T-cell (primary cell): ENCODE measurements at places on chromosomes 5 and 9.

- no peak overlapping the region for H3K27ac ChIP-seq
- no peaks in the 10 kb centered on the region for H3K36me3 ChIP-seq
- no peaks in the 10 kb centered on the region for H3K27me3 ChIP-seq
- H3K4me3 ChIP-seq: no peak overlapping the region
- no peak for DNase-seq
Measured at GRCh38 chr9:5518171-5518936, 8.0 kb downstream of the PDCD1LG2 start.

DNA sequence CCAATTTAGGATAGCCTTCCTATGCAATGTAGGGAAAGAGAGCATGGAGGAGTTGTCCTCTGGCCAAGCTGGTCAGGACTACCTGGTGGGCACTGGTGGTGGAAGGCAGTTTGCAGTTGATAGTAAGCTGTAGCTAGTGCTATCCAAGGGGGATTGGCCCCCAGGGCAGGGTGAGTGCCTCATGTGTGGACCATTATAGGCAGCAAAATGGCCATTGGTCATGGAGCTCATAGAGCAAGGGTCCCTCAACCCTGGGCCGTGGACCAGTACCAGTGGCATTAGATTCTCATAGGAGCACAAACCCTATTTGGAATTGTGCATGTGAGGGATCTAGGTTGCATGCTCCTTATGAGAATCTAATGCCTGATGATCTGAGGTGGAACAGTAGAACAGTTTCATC lies 139.3 kb downstream of the ZSWIM6 start:
- H3K4me1 ChIP-seq: peaks cover 3% of the 10 kb centered on the region
- no peak for DNase-seq
- no peaks in the 10 kb centered on the region for H3K36me3 ChIP-seq
- no peak overlapping the region for H3K4me3 ChIP-seq
- no peaks in the 10 kb centered on the region for H3K27me3 ChIP-seq

GRCh38 chr9:80175286-80176150 lies 603.8 kb downstream of the TLE4 start:
- no peak for DNase-seq
- H3K36me3 ChIP-seq: no peaks in the 10 kb centered on the region
- H3K27ac ChIP-seq: no peak overlapping the region
- H3K4me1 ChIP-seq: no peaks in the 10 kb centered on the region
- H3K27me3 ChIP-seq: no peaks in the 10 kb centered on the region

GRCh38 chr9:110152704-110153374 lies 55.1 kb downstream of the C9orf152 start:
- peaks cover 30% of the 10 kb centered on the region for H3K4me1 ChIP-seq
- no peaks in the 10 kb centered on the region for H3K36me3 ChIP-seq
- no peak overlapping the region for H3K27ac ChIP-seq

GRCh38 chr5:29214839-29215238 lies 1978.6 kb upstream of the CDH6 start:
- no peak overlapping the region for H3K27ac ChIP-seq
- H3K27me3 ChIP-seq: no peaks in the 10 kb centered on the region
- no peaks in the 10 kb centered on the region for H3K4me1 ChIP-seq
- DNase-seq: no peak
- H3K4me3 ChIP-seq: no peak overlapping the region

DNA sequence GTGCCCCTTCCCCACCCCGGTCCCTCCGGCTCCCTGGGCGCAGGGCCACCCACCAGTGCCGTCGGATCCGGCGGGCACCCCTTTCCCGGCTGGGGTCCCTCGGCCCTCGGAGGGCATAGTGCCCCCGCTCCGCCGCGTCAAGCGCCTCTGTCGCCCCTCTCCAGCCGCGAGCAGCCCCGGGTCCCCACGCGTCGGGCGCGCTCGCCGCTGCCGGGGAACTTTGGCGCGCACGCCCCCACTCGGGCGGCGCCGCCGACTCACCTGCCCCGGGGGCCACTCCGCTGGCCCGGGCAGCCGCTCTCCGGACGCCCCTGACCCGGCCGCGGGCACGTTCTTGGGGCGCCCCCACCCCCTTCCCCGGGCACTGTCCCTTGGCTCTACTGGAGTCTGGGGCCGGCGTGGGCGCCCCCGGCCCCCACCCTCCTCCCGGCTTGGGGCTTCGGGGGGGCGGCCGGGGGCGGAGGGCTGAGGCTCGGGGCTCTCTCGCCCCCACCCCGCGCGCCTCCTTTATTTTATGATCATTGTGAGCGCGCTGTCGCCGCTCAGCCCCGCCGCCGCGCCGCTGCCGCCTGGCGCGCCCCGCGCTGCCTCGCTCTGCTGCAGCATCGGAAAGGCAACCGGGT lies 1.1 kb upstream of the FAM78A start:
- H3K27ac ChIP-seq: no peak overlapping the region
- H3K4me3 ChIP-seq: peak overlapping the region; percentile 98
- H3K36me3 ChIP-seq: no peaks in the 10 kb centered on the region
- peaks cover 12% of the 10 kb centered on the region for H3K27me3 ChIP-seq
- H3K4me1 ChIP-seq: peaks cover 12% of the 10 kb centered on the region
- DNase-seq: no peak

DNA sequence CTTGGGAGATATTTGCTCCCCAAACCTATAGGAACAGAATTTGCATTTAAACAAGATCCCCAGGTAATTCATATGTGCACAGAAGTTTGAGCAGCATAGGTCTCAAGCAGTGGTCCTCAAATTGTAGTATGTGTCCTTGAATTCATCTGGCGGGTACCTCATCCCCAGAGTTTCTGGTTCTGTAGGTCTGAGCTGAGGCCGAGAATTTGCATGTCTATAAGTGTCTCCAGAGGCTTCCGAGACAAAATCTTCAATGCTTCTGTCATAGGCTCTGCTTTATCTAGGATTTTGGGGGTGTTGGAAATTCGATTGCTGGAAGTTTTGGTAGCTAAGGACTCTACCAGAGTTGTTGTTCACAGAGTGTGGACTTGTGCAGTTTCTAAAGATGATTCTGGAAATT lies 38.6 kb downstream of the MAT2B start:
- H3K27ac ChIP-seq: no peak overlapping the region
- DNase-seq: no peak
- H3K27me3 ChIP-seq: no peaks in the 10 kb centered on the region
- H3K36me3 ChIP-seq: no peaks in the 10 kb centered on the region
- no peaks in the 10 kb centered on the region for H3K4me1 ChIP-seq

- DNase-seq: no peak
- peaks cover 2% of the 10 kb centered on the region for H3K4me1 ChIP-seq
- no peak overlapping the region for H3K27ac ChIP-seq
- H3K36me3 ChIP-seq: no peaks in the 10 kb centered on the region
Measured at GRCh38 chr9:131119600-131119999, 5.8 kb upstream of the NUP214 start.

- H3K4me3 ChIP-seq: no peak overlapping the region
- H3K27ac ChIP-seq: no peak overlapping the region
- H3K27me3 ChIP-seq: peaks cover 42% of the 10 kb centered on the region
- no peak for DNase-seq
Measured at GRCh38 chr9:121738968-121739367, 87.5 kb downstream of the DAB2IP start.

- H3K27ac ChIP-seq: no peak overlapping the region
- no peaks in the 10 kb centered on the region for H3K4me1 ChIP-seq
- no peak for DNase-seq
- H3K36me3 ChIP-seq: no peaks in the 10 kb centered on the region
- H3K27me3 ChIP-seq: no peaks in the 10 kb centered on the region
- no peak overlapping the region for H3K4me3 ChIP-seq
Measured at GRCh38 chr5:146409054-146409671, 38.0 kb upstream of the TCERG1 start.

DNA sequence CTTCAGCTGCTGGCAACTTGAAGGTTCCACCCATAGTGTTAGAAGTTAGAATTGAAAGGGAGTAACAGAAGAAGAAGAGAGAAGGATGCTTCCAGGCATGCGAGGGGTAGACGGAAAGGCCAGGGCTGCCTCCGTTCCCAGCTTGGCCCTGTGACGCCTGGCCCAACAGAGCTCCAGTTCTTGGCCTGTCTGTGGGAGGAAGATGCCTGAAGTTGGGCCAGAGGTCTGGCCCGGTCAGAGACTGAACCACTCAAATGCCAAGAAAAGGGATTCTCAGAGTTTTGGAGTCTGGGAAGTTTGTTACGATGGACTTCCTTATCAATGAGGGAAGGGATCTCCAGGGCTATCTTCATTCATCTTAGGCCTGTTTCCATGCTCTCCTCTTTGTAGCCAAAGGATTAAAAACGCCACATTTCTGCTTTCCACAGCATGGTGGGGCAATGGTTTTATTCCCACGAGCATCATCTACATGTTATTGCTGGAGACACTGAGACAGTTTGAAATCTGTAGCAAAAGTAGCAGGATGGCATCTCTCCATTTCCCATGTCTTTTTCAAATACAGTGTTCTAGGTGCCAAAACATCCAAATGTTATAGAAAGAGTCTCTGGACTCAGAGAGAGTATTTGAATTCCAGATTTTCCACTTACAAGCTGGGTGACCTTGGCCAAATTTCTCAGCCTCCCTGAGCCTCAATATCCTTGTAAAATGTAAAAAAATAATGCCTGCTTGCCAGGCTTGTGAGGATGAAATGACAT lies 65.4 kb upstream of the ANKRD55 start:
- no peaks in the 10 kb centered on the region for H3K36me3 ChIP-seq
- no peak overlapping the region for H3K27ac ChIP-seq
- H3K4me1 ChIP-seq: no peaks in the 10 kb centered on the region
- no peak overlapping the region for H3K4me3 ChIP-seq
- DNase-seq: no peak

DNA sequence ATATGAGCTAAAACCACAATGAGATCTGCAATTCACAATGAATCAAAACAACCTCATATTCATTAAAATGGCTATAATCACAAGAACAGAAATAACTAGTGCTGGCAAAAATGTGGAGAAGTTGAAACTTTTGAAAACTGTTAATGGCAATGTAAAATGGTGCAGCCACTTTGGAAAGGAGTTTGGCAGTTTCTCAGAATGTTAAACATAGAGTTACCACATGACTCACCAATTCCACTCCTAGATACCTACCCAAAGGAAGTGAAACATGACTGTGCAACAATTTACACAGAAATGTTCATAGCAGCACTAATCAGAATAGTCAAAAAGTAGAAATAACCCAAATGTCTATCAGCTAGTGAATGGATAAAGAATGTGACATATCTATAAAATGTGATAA lies 862.2 kb downstream of the DTWD2 start:
- H3K4me3 ChIP-seq: no peak overlapping the region
- no peaks in the 10 kb centered on the region for H3K4me1 ChIP-seq
- no peaks in the 10 kb centered on the region for H3K27me3 ChIP-seq
- no peak overlapping the region for H3K27ac ChIP-seq

- peaks cover 21% of the 10 kb centered on the region for H3K27me3 ChIP-seq
- H3K27ac ChIP-seq: no peak overlapping the region
- no peak overlapping the region for H3K4me3 ChIP-seq
- H3K36me3 ChIP-seq: no peaks in the 10 kb centered on the region
- DNase-seq: no peak
Measured at GRCh38 chr9:91765296-91765695, 184.7 kb downstream of the ROR2 start.

DNA sequence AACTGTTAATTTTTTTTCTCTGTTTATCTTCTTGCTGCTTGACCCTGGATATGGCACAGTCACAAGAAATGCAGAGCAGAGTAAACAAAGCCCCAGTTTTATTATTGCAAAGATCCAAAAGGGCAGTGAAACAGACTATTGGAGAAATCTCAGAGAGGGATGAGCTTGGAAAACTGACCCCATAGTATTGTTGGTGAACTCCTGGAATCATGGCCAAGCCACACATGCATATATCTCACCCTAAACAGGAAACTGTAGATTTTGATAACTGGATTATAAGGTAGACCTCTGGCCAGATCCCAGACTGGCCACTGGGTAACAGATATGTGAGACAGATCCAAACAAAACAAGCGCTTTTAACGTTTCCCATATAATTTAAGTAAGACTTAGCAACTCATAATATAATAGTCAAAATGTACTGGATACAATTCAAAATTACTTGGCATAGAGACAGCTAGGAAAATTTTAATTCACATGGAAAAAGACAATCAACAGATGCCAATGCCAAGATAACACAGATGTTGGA lies 263.5 kb upstream of the SEMA6A start:
- no peak overlapping the region for H3K4me3 ChIP-seq
- no peaks in the 10 kb centered on the region for H3K27me3 ChIP-seq
- H3K36me3 ChIP-seq: no peaks in the 10 kb centered on the region
- no peak overlapping the region for H3K27ac ChIP-seq
- H3K4me1 ChIP-seq: no peaks in the 10 kb centered on the region

- peak overlapping the region; percentile 42 for H3K4me3 ChIP-seq
- no peak for DNase-seq
- H3K27me3 ChIP-seq: peaks cover 28% of the 10 kb centered on the region
- no peak overlapping the region for H3K27ac ChIP-seq
- no peaks in the 10 kb centered on the region for H3K36me3 ChIP-seq
Measured at GRCh38 chr5:7849681-7850394, 1.1 kb downstream of the CFAP90 start.

DNA sequence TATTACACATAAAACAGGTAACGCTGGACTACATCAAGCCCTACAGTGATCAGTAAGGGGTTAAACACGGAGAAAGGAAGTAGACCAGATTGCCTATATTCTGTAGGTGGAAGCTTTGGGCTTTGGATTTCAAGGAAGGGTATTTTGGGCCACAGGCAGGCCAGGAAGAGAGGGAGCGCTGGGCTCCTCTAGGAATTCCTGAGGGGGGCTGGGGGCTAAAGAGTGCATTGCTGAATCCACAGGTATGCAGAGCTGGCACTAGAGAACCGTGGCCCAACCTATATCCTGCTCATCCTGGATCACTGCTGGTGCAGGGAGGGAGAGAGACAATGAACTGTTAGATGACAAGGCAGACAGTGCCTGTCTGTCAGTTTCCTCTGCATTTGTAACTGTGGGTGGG lies 367.1 kb downstream of the CSNK1G3 start:
- H3K36me3 ChIP-seq: no peaks in the 10 kb centered on the region
- H3K27me3 ChIP-seq: no peaks in the 10 kb centered on the region
- H3K4me3 ChIP-seq: no peak overlapping the region
- H3K27ac ChIP-seq: no peak overlapping the region

DNA sequence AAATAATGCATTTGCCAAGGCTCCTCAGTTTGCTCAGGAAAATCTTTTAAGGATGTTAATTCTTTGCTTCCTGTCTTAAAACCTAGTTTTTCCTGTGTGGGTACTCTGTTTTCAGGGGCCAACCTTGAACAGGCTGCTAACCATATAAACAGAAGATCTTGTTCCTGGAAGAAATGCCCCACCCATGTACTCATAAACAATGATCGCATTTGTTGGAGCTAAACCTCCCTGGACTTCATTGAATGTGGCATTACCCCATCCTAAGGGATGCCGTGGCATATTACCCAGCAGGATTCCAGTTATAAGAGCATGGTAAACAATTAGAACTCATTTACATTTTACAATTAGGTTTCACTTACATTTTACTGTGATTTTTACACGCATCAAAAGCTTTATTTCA lies 436.0 kb downstream of the ZNF608 start:
- DNase-seq: no peak
- H3K27me3 ChIP-seq: no peaks in the 10 kb centered on the region
- no peak overlapping the region for H3K27ac ChIP-seq
- H3K36me3 ChIP-seq: no peaks in the 10 kb centered on the region
